Thyroid gland (tissue), 4 donors: ENCODE measurements at places on chromosomes 4 and X. TPM values are rescaled to one million over a fixed set of nuclear protein-coding genes. Genes with fewer than 3 reads are reported as not detected.

HPGD gene
- total RNA-seq, result 4.1 TPM

DCAF12L1 gene
- total RNA-seq, result 0.27 TPM

TMPRSS11F gene
- total RNA-seq, result not detected

WNK3 gene
- 3.8 TPM for total RNA-seq

DNA sequence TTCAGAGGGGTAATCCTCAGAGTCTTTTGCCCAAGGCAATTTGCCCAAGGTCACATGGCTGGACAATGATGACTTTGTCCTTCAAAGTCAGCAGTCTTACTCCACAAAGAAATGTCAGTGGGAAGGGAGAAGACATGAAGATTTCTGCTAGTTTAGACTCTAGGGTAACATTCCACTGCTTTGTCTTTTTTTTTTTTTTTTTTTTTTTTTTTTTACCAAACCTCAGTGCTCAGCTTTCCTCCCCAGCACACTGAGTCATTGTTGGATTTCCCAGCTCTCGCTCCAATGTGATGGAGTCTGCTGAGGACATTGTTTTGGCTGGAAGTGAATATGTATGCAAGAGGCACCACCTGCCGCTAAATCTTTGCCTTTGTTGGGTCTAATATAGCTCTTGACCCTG is 7.2 kb upstream of the C1QTNF7 start:
- DNase-seq, result no peak

DNA sequence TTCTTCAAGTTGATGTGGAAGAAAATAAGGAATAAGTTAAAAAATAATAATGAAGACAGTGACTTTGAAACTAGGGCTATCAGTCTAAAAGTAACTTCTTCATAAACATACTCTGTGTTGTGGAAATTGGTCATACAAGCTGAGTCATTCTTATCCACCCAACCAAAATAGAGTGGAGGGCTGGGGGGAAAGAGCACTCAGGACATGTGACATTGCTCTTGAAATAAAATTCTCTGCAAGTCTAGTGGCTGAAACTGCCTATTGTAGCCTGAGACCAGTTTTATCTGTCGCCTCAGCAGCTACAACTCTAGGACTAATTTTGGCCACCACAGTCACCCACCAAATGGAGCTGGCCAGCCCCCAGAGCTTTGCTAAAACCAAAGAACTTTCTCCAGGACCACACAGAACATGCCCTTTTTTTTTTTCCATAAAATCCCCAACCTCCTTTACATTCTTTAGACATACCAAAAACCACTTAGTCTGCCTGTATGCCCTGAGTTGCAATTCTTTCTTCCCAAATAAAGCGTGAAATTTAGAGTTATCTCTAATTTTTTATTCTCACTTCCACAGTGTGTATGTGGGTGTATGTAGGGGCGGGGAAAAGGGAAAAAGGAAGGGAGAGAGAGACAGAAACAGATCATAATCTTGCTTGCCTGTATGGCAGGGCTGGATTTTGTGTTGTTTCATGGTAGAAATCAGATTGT is 23.0 kb upstream of the SLC25A4 start:
- peak; percentile 71 for DNase-seq

DNA sequence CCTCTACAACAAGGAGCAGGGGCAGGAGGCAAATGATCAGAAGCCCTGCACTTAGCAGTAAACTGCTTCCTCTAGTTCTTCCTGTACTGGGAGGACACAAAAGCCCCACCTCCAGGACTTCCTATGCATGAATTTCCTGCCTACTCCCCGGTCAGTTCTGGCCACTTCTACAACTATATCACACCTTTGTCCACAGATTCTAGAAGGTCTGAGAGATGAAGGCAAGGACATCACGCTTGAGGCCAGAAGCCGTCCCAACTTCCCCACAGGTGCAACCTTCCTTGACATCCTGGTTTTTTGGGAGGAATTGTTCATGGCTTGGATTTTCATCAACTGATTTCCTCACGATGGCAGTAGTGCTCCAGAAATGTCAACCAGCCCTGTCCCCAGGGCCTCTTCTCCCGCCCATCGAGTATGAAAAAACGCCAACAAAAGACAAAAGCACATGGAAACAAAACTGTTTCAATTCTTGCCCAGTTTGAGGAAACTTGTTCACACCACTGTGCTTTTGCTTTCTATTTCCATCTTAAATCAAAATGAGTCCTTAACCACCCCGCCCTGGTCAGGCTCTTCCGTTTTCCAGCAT is 206.5 kb upstream of the STK26 start:
- no peak for DNase-seq

- DNase-seq, result no peak
Observed at GRCh38 chrX:105331244-105331643, 110.8 kb upstream of the TEX13A start.

- DNase-seq, result no peak
Observed at GRCh38 chrX:9442056-9442455, 22.8 kb upstream of the TBL1X start.

DNA sequence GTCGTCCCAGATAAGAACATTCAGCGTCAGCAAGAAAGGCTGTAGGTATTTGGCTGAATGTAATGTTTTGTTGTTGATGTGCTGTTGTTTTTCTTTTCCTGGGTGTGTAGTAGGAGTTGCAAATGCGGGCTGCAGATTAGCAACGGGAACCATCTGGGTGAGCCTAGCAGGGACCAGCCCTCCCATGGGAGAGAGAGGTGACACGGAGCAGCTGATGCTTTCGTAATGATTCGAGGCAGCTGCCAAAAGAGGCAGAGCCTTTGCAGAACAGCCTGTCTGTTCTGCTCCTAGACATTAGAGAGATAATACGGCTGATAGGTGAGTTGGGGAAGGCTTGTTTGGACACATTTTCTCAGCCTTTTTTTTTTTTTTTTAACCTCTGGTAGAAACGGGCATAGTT is 25.3 kb downstream of the ARSF start:
- DNase-seq, result no peak

DNA sequence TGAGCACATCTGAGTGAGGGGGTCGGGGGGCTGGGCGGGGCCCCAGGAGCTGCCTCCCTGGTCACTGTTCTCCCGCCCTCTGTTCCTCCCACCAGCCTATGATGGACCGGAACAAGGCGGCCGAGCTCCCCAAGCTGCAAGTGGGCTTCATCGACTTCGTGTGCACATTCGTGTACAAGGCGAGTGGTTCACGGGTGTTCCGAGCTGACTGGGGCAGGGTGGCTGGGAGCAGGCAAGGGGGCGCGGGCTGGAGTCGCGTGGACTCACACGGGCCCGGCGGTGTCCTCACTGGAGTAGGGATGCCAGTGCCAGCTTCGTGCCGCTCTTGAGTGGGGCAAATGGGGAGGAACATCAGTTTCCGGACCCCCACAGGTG is 7.7 kb downstream of the ATP5ME start:
- no peak for DNase-seq

DNA sequence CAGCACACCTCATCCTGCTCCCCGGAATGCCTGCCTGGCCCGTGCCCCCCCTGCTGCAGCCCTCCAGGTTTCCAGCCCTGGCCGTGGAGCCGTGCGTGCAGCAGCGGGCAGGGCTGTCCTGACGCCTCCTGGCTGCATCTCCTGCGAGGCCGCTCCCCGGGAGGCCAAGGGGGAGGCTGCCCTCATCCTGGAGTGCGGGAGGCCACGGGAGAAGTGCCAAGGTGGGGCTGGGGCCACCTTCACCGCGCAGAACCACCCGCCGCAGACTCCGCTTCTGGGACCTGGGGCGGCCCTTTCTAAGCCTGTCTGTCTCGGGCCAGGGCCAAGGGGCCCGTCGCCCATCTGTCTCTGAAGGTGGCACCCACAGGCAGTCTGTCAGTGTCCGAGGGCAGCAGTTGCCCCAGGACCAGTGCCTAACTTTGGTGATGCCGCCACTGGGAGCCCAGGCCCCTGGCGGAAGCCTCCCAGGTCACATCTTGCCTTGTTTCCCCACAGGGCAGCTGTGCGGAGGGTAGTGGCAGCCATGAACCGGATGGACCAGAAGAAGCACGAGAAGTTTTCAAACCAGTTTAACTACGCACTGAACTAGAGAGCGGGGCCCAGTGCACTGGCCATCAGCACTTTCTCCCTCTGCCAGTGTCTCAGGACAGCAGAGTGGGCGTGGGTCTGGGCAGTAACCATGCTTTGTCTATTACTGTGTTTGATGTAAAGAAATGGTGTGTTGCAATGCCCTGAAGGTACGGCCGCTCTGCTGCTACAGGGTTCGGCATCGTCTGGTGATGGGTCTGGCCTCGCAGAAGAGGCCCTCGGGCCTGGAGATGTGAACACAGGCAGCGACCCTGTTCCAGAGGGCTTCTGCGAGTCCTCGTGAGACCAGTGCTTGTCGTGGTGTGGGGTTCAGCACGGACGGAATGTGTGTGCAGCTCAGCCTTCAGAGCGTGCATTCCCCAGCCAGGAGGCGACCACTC is 20.6 kb downstream of the NKX1-1 start:
- DNase-seq, result no peak

DNA sequence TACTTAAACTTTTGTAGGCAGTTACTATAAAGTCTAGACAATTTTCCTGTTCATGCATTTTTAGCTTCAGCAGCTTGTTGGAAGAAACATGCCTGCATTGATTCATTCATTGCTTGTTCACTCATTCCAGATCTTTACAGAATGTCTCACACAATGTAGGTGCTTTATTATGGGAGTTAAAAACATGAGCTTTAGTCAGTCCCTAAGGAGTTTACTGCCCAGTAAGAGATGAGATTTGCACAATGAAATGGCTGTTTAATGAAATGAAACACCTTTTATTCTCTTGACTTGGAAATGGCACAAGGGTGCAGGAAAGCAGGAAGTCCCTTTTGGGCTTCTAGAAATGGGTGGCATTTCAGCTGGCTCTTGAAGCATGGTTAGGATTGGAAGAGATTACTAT is 2.9 kb downstream of the NOCT start:
- no peak for DNase-seq

TRIML2 gene
- not detected for total RNA-seq

DNA sequence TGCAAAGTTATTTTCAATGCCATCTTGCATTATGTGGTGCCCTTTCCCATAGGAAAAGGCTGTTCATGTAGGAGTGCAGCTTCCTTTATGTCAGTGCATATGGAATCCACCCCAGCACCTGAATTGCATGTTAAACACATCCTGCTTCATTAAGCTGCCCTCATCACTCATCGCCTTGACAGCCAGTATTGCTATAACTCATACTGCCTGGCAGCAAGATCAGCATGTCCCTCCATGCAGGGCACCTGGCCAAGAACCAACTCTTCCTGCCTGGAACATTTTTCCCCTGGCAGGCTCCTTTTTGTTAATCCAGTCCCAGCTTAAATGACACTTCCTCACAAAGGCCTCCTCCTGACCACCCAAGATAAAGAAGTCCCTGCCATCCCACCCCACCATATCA is 23.5 kb upstream of the CA5B start:
- peak; percentile 12 for DNase-seq

RHOXF1 gene
- total RNA-seq, result not detected

DNA sequence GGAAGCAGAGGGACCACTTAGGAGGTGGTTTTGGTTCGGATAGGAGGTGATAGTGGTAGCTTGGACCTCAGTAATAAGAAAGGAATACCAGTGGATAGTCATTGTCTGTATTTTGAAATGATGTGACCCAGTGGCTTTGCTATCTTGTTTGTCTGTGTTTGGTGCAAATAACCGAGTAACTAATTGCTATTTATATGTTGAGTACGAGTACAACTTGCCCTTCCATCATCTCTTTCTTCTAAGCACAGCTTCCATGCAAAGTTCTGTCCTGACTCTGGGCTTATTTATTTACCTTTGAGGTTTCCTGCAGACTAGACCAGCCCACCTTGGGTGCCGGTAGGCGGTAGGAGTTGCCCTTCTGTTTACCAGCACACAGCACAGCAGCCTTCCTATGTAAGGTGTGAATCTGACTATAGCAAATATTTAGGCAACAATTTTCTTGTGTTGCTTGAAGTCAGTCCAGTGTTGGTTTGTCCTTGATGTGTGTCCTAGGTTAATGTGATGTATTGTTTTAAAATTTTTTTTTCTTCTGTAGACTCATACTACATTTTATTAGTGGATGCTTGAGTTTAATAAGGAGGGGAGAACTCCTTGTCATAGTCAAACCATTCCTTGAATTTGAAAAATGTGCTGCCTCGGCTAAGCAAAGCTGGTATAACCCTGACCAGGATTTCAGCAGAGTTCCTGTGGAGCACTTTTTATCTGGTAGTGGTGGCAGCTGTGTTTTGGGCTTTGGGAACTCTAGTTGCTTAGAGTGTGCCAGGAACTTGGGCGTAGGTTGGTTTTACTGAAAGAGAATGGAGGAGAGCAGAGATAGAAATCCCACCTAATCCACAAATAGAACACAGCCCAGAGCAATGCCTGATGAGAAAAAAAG is 21.9 kb downstream of the PTTG2 start:
- DNase-seq, result no peak

RNF113A gene
- 15.2 TPM for total RNA-seq

CTAG1A gene
- total RNA-seq, result not detected

PASD1 gene
- total RNA-seq, result 0.13 TPM

SLC10A6 gene
- 3.8 TPM for total RNA-seq

GRCh38 chrX:15881381-15881897 is 26.8 kb upstream of the AP1S2 start:
- no peak for DNase-seq

DNA sequence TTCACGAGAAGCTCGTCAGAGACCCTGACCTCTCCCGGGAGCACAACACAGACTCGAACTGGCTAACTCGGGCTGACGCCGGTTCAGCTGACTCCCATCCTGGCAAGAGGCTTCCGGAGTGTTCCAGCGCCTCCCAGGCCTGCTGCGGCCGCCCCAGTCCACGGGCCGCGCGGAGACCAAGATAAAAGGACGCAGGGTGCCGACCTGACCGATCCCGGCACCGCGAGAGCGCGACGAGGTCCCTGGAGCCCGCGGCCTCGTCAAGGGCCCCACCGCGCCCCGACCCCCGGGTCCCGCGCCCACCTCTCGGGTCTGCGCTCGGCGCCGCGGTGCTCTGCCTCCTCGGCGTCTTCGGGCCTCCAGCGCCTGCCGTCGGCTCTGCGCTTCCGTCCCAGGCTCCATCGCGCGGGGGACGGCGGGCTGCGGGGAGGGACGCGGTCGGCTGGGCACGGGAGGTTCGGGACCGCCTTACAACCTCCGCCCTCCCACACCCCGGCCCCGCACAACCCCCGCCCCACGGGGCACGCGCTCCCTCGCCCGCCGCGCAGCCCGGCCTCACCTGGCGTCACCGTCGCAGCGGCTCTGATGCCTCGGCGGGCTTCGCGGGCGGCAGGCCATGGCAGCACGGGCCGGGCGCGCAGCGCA is 426 bp downstream of the SLBP start:
- peak; percentile 59 for DNase-seq

DNA sequence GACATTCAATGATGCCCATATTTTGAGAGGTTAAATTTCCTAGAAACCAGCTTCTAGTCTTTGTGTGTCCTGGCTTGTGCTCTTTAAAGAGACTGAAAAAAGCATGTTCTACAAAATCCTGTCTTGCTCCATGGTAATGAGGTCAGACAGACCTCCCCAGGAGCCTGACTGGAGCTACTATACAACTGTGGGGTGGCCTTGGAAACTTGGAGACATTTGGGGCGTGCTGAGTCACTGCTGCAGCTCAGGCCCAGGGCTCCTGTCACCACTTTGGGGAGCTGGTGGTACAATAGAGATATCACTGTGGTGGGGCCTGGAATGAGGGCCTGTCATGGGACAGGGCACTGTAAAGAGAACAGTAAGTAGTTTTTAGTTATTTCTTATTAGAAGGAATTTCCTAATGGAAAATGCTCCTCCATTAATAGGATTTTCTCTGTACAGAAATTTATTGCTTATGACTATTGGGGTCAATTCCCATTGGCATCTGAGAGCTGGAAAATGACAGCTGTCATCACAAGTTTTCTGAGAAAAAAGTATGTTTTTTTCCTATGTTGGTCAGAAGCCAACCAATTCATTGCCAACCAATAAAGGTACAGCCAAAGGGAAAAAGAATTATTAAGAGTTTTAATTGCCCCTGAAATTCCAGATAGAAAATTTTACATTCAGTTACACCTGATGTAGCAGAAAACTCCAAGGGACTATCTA is 207.4 kb upstream of the JADE1 start:
- DNase-seq, result peak; percentile 42
